ENCODE measurements at places on chromosomes 11 and 22.

DNA sequence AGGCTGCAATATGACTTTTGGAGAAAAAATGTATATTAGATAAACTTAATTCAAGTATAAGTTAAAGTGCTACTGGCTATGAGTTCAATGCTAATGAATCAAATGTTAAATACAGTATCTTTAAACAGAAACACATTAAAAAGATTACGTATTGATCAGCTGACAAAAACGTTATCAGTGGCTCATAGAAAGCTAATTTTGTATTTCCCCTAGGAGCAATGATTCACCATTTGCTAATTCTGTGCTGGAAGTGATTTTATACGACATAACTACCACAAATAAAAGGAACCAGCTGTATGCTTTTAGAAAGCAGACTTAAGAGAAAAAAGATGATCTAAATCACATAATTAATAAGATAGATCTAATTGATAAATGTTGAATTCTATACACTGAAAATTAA, 43.6 kb downstream of the MRE11 start:
- H3K36me3 ChIP-seq: peaks cover 23% of the 10 kb centered on the region
- no peak overlapping the region for H3K27ac ChIP-seq
- H3K4me3 ChIP-seq: no peak overlapping the region
- H3K4me1 ChIP-seq: no peaks in the 10 kb centered on the region
- no peak for DNase-seq
- H3K27me3 ChIP-seq: no peaks in the 10 kb centered on the region

GRCh38 chr11:76806131-76806530, 23.0 kb downstream of the TSKU start:
- H3K27ac ChIP-seq: no peak overlapping the region
- no peak overlapping the region for H3K4me3 ChIP-seq
- peaks cover 14% of the 10 kb centered on the region for H3K4me1 ChIP-seq
- H3K36me3 ChIP-seq: no peaks in the 10 kb centered on the region

- no peak overlapping the region for H3K4me3 ChIP-seq
- DNase-seq: no peak
- peaks cover 44% of the 10 kb centered on the region for H3K4me1 ChIP-seq
- H3K36me3 ChIP-seq: no peaks in the 10 kb centered on the region
- H3K27me3 ChIP-seq: peaks cover 48% of the 10 kb centered on the region
Observed at GRCh38 chr11:64019106-64020037, 16.4 kb upstream of the FLRT1 start.

GRCh38 chr22:38304526-38304925, 12.7 kb downstream of the CSNK1E start:
- no peaks in the 10 kb centered on the region for H3K27me3 ChIP-seq
- H3K27ac ChIP-seq: peak overlapping the region; percentile 48
- DNase-seq: no peak
- H3K4me1 ChIP-seq: peaks cover 51% of the 10 kb centered on the region

GRCh38 chr11:106391771-106392420, 314.4 kb downstream of the AASDHPPT start:
- peaks cover 27% of the 10 kb centered on the region for H3K4me1 ChIP-seq
- H3K4me3 ChIP-seq: no peak overlapping the region
- H3K27me3 ChIP-seq: no peaks in the 10 kb centered on the region
- no peak overlapping the region for H3K27ac ChIP-seq
- peaks cover 17% of the 10 kb centered on the region for H3K36me3 ChIP-seq

DNA sequence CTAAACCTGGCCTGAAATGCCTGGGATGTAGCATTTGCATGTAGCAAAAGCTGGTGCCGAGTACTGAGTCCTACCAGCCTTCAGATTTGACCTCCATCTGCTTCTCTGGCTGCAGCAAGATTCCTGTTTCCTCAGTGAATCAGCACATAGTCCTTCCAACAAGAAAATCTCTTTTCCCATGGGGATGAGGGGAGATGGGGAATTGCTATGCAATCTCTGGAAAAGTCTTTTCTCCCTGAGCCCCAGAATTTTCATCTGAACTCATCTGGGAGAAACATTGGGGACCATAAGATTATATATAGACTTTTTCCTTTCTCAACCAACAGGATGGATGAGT, 32.0 kb upstream of the YWHAH start:
- no peaks in the 10 kb centered on the region for H3K4me1 ChIP-seq
- no peak overlapping the region for H3K27ac ChIP-seq
- DNase-seq: no peak
- H3K4me3 ChIP-seq: no peak overlapping the region
- H3K36me3 ChIP-seq: peaks cover 4% of the 10 kb centered on the region

DNA sequence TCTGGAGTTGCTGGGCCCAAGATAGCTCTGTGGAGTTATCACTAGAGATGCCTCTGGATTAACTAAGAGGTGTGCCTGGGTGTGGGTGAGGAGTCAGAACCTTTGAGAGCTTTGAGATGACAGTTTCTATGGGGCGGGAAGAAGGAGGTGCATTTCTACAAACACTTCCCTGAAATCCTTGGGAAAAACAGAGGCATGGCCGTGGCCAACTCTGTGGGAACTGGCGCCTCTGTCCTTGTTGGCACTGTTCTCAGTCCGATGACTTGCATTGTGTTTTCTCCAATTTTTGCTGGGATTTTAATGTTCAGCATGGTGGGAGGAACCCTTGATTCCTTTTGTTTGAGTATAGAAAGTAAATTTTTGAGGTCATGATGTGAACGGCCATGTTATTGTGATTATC, 115.8 kb upstream of the PARVA start:
- H3K27ac ChIP-seq: no peak overlapping the region
- H3K36me3 ChIP-seq: no peaks in the 10 kb centered on the region
- H3K27me3 ChIP-seq: no peaks in the 10 kb centered on the region
- H3K4me3 ChIP-seq: no peak overlapping the region
- peaks cover 6% of the 10 kb centered on the region for H3K4me1 ChIP-seq
- no peak for DNase-seq

DNA sequence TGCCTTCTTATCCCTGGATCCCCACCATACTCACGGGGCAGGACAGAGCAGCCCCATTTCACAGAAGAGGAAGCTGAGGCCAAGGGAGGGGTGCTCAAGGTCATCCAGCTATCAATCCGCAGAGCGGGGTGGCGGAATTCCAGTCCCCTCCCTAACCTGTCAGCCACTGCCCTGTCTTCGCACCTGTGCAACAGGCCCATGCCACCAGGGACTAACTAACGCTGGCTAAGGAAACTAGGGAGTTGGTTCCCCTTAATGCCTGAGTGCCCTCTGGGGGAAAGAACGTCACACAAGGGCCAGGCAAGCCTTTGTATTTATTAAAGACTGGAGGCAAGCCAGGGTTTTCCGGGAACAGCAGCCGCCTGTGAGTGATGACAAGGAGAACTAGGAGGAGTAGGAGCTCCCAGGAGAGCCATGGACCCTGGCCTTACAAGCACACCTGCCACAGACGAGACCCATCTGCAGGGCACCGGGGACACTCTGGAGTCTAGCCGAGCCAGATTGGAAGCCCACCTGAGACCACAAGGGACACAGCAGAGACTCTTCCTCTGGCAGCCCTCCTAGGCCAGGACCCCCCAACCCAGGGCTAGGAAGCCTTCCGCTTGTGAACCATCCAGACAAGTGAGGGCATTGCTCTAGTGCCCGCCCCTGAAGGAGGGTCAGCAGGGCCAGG, 64.4 kb downstream of the MYH9 start:
- no peaks in the 10 kb centered on the region for H3K27me3 ChIP-seq
- peak overlapping the region; percentile 71 for H3K27ac ChIP-seq
- no peak for DNase-seq
- H3K4me3 ChIP-seq: no peak overlapping the region

GRCh38 chr22:17990147-17990546, 34.2 kb downstream of the MICAL3 start:
- H3K4me3 ChIP-seq: no peak overlapping the region
- DNase-seq: no peak
- H3K36me3 ChIP-seq: no peaks in the 10 kb centered on the region
- peaks cover 55% of the 10 kb centered on the region for H3K4me1 ChIP-seq
- no peaks in the 10 kb centered on the region for H3K27me3 ChIP-seq
- H3K27ac ChIP-seq: no peak overlapping the region

Measured in WTC11 (cell line).